ENCODE measurements at places on chromosomes 16 and 17. TPM values are rescaled to one million over a fixed set of nuclear protein-coding genes. Genes with fewer than 3 reads are reported as not detected.

The AURKB gene
- 37.4 TPM for total RNA-seq

The SSTR5 gene
- total RNA-seq, result not detected

The SYT17 gene
- 7.4 TPM for total RNA-seq

The TBX4 gene
- 54.2 TPM for total RNA-seq

GRCh38 chr17:6420173-6420641 is 14.7 kb downstream of the AIPL1 start:
- DNase-seq, result no peak

- DNase-seq, result no peak
These were observed 27.1 kb downstream of the UTP18 start for GRCh38 chr17:51287412-51287811.

GRCh38 chr16:4631444-4631843 is 6.8 kb downstream of the MGRN1 start:
- DNase-seq, result no peak

DNA sequence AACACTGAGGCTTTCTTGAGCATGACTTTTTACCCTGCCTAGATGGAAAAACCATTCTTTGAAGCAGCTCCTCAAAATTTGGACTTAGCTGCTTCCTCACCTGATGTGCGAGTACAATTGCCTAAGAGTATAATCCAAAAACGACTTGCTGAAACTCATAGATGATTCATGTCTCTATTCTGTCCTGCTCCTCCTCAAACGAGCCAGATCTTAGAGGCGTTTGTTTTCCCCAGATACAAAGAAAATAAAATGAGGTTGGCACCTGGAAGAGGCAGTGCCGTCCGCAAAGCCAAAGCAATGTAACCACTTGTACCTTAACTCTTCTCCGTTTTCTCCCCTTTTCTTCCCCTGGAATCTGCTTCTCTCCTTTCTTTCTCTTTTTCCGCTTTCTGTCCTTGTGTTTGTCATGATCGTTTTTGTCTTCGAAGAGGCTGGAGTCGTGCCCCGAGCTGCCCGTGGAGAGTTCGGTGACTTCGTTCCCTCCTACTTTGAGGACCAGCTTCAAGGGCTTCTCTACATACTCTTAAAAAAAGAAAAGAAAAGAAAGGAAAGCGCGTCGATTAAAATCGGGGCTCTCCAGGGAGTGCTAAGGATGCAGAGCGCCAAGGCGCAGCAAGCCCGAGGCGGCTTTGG is 895 bp downstream of the BRD7 start:
- no peak for DNase-seq

DNA sequence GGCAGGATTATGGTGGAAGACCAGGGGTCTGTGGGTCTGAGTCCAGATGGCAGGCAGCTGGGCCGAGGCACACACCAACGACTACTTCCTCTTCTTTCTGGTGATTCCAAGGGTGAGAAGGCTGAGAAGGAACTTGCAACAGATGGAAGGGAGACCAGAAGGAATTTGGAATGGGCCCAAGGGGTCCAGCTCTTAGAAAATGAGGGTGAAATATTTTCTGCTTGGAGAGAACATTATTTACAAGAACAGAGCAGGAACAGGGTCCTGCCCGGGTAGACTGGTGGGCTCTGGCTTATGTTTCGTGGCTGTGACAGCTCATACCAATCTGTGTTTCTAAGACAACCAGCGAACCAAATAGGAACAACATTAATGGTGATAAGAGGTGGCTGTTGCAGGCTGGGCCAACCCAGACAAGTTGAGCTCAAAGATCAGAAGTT is 36.6 kb downstream of the CCDC42 start:
- DNase-seq, result no peak

Measured in mesothelial cell of epicardium (in vitro differentiated cells).